ENCODE measurements at places on chromosomes 11 and 22.

DNA sequence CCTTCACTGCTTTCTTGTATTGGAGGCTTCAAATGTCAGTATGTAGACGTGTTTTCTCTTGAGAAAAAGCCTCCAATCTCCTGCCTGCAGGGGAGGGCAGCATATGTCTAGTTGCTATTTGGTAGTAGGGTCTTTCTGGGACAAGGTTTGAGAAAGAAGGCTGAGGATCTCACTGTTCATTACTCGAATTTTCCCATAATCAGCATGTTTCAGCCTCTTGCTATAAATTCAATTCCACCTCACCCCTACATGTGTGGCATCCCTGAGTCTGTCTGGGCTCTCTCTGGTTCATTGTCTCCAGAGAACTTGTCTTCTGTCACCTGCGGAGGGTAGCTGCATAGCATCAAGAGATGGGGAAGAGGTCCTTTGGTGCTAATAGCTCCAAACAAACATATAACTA is 19.5 kb upstream of the CCDC83 start:
- no peak for DNase-seq

DNA sequence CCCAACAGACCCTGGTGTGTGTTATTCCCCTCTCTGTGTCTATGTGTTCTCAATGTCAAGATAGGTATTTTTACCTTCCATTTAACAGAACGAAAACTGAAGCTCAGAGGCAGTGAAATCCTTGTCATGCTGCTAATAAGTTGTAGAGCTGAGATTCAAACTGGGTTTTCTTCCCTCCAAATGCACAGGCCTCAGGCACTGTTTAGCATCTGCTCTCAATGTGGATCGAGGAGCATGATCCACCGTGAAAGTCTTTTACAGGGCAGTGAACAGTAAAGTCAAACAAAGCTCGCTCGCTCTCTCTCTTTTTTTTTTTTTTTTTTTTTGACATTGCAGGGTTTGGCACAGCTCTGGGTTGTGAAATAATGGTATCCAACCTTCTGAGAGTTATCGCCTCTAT is 401.0 kb upstream of the SYN3 start:
- DNase-seq, result no peak

- DNase-seq, result no peak
Observed at GRCh38 chr11:26994631-26995095, 751 bp downstream of the FIBIN start.

DNA sequence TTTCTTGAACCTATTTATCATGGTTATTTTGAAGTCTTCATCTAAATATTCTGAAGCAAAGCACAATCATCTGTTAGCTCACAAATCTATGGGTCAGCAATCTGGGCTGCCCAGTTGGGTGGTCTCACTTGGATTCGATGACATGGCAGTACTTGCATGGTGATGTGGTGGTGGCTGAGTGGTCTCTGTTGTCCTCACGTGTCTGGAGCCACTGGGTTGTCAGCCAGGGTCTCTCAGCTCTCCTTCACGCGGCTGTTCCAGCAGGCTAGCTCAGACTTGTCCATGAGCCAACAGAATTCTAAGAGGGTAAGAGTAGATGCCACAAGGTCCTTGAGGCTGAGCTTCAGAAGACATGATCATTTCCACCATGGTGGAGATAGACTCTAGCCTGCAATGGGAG is 66.4 kb upstream of the KCNQ1OT1 start:
- DNase-seq, result peak; percentile 4

DNA sequence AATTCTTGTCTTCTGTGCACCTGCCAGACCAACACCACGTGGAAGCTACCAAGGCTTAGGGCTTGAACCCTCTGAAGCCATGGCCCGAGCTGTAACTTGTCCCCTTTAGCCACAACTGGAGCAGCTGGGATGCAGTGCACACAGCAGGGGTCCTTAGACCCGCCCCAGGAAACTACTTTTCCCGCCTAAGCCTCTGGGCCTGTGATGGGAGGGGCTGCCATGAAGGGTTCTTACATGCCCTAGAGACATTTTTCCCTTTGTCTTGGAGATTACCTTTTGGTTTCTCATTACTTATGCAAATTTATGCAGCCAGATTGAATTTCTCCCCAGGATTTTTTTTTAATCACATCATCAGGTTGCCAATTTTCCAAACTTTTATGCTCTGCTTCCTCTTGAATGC is 9.7 kb downstream of the PATE3 start:
- DNase-seq, result no peak

DNA sequence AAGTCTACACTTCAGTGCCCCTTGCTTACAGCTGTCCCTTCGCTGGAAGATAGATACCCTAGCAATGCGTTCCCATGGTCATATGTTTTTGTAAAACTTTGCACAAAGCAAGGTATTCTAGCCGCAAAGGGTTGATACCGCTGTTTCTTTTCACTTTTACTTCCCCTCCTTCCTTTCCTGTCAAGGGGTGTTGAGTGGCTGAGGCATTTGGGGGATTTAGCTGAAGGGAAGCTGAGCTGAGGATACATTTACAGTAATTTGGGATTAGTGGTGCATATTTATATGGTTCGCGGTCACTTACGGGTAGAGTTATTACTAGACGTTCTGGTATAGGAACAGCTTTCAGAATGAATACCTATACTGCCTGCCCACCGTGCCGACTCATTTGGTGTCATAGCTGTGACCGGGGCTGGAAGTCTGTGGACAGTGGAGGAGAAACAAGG is 86.9 kb upstream of the WNT11 start:
- no peak for DNase-seq

DNA sequence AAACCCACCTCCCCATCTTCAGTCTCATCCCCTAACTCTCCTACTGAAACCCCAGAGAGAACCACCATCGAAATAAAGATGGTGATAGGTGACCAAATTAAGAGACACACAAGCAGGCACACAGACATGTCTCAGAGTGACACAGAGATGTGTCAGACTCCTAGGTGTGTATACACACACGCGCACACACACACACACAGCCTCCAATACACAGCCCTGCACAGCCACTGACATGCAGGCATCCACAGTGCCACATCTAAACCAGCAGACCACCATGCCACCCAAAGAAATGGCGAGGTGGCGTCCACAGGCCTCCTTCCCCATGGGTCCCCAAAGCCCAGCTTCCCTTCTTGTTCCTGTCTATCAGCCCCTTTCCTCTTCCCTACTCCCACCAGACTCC is 27.4 kb downstream of the NRXN2 start:
- DNase-seq, result no peak

DNA sequence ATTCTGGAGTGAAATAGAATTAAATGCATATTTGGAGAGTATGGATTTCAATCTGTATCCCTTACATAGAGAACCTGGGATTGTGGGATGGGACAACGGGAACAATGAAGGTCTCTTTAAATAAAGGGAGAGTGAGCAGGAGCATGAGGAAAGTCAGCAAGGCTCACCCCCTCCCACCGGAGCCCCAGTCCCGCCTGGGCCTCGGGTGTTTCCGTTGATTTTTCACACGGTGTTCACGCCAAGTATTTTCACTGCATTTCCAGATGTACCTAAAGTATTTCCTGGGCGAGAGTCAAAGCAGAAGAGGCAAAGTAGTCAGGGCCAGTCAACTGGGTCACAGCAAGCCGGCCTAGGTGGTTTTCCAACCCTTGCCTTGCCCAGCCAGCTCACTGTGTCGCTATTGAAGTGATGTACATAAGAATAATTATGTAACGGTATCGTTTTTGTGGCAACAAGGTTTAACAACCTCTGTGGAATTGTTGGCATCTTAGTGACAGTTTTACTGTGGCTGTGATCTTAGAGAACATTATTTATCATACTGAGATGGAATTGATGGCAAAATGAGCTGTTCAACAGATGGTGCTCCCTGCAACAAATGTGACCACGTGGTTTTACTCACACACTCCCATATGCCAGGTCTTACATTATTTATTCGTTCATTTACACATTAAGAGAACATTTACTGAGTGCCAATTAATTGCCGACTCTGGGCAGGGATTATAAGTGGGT is 177.3 kb downstream of the ADAMTS15 start:
- no peak for DNase-seq

- no peak for DNase-seq
Observed at GRCh38 chr11:94964934-94965333, 8.4 kb downstream of the CWC15 start.

DNA sequence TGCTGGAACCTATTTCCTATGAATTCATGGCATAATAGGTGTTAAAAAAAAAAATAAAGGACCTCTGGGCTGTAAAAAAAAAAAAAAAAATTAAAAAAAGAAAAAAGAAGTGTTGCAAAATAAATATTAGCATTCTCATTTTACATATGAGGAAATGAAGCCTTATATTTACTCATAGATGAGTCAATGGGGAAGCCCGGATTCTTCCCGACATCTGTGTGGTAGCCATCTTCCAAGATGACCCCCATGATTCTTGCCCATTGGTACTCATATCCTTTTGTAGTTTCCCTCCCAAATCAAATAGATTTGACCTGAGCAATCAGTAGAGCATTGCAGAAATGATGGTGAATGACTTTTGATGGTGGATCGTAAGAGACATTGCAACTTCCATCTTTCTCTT is 3.0 kb upstream of the SWAP70 start:
- no peak for DNase-seq

- peak; percentile 28 for DNase-seq
Observed at GRCh38 chr11:62881579-62882430, 1.1 kb downstream of the SLC3A2 start.

DNA sequence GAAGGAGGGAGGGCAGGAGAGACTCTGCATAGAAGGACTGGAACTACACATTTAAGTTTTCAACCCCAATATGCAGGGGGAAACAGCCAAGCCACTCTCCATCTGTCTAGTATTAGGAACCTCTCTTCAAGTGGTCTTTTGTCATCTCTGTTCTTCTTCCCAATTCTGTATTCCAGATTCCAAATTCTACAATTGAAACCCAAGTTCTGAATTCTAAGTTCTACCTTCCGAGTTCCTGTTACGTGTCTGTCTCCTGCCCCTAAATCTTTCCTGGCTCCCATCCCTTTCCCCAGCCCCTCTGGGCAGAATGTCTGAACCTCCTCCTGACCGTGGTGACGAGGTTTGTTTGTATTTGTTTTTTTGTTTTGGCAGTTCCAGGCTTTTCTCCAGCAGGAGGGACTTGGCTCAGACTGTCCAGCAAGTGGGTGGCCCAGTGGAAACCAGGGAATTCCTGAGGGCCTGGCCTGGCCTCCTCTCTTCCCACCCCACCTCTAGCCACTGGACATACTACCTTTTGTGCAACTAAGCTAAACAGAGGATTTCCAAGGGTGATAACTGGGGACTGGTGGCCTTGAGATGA is 1.6 kb upstream of the THOC5 start:
- no peak for DNase-seq

GRCh38 chr11:62865635-62866034 is 15.1 kb upstream of the SLC3A2 start:
- DNase-seq, result no peak

DNA sequence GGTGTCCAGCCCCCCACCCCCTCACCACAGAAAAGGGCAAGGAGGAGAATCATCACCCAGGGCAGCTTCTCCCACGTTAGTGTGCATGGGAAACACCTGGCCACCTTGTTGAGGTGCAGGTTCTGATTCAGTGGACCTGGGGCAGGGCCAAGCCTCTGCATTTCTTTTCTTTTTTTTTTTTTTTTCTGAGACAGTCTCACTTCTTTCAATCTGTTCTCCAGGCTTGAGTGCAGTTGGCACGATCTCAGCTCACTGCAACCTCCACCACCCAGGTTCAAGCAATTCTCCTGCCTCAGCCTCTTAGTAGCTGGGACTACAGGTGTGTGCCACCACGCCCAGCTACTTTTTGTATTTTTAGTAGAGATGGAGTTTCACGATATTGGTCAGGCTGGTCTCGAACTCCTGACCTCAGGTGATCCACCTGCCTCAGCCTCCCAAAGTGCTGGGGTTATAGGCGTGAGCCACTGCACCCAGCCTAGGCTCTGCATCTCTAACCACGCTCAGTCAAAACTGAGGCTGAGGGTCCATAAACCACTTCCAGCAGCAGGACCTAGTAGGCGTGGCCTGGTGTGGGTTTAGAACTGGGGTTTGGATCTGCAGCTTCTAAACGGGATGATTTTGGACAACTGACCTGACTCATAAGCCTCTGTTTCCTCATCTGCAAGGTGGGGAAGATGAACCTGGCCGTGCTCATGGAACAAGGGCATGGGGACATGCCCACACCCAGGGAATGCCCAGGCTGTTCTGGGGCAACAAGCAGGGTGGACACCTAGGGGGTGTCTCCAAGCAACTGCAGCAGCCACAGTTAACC is 734 bp downstream of the ZP1 start:
- DNase-seq, result no peak

GRCh38 chr11:36702330-36703054 is 104.5 kb upstream of the RAG2 start:
- no peak for DNase-seq

- no peak for DNase-seq
Observed at GRCh38 chr11:499201-500076, 7.6 kb downstream of the RNH1 start.

- no peak for DNase-seq
Observed at GRCh38 chr22:48222742-48223487, 1460.5 kb downstream of the TBC1D22A start.

DNA sequence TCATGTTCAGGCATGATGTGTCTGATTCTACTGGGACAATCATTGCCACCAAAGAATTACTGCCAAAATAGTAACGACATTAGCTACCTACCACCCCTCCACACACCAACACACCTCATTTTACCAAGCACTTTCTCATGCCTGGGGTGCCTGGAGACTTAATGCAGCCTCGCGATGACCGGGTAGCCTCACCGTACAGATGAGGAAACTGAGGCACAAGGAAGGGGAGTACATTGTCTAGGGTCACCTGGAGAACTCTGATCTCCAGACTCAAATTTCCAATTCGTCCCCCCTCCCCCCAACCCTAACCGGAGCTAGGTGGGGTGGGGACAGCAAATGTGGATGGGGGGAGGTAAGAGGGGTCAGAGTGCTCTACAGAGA is 2.7 kb upstream of the RTN4RL2 start:
- DNase-seq, result no peak

DNA sequence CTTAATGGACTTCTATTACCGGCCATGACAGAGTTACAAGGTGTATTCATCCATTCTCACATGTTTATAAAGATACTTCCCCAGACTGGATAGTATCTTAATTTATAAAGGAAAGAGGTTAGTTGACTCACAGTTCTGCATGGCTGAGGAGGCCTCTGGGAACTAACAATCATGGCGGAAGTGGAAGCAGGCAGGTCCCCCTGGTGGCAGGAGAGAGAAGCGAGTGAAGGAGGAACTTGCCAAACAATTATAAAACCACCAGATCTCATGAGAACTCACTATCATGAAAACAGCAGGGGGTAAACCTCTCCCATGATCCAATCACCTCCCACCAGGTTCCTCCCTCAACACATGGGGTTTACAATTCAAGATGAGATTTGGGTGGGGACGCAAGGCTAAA is 170.0 kb upstream of the PDGFD start:
- DNase-seq, result no peak

- DNase-seq, result no peak
Observed at GRCh38 chr11:69811431-69811830, 7.8 kb downstream of the FGF3 start.

Data from memory B cell (primary cell).